ENCODE measurements at places on chromosomes 4 and X.

DNA sequence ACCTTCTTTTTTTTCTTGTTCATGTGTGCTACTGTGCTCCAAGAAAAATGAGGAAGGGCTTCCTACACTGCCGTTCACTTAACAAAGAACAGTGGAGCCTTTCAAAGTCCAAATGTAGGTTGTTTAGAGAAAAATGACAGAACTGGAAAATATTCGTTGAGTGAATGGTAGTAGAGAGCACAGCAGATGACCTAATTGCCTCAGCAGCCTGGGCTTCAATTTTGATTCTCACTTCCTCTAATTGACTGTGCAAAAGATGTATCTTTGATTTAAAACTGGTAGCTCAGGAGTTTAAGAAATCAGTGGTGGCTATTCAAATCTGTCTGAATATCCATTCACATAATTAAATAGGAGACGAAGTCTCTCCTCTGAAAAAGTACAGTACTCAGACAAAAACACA, 5.2 kb downstream of the NLGN4X start:
- DNase-seq: no peak

DNA sequence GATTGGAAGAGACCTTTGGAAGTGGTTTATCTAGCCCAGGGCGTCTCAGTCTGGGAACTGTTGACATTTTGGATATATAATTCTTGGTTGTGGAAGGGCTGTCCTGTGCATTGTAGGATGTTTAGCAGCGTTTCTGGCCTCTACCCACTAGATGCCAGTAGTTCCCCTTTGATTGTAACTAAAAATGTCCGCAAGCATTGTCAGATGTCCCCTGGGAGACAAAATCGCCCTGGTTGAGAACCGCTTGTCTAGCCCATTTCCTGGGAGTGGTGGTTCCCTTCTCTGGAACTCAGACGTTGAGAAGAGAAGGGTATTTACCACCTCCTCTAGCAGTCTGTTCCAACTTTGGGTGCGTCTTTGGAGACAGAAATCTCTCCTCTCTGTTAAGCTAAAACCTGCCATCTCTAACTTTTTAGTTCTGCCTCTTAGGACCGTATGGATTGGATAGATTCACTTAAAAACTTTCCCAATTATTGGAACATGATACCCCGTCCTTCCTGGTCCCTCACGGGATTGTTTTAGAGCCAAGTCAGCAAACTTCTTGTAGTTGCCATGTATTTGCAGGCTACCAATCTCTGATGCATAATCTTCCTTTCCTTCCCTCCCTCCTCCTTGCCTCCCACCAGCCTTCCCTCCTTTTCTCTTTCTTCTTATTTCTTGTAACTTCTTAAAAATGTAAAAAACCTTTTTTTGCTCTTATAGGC, 13.9 kb downstream of the TMEM165 start:
- no peak for DNase-seq

- no peak for DNase-seq
Measured at GRCh38 chr4:25875281-25875745, 12.5 kb upstream of the SEL1L3 start.

DNA sequence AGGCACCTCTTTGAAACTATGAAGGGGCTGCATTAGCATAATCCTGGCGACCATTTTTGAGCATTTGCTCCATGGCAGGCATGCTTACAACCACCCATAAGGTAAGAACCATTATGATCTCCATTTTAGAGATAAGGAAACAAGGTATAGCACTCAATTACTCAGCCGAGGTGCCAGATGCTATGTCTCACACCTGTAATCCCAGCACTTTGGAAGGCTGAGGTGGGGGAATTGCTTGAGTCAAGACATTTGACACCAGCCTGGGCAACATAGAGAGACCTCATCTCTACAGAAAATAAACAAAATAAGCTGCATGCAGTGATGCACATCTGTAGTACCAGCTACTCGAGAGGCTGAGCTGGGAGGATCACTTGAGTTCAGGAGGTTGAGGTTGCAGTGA, 43.6 kb downstream of the TIGD4 start:
- DNase-seq: no peak

DNA sequence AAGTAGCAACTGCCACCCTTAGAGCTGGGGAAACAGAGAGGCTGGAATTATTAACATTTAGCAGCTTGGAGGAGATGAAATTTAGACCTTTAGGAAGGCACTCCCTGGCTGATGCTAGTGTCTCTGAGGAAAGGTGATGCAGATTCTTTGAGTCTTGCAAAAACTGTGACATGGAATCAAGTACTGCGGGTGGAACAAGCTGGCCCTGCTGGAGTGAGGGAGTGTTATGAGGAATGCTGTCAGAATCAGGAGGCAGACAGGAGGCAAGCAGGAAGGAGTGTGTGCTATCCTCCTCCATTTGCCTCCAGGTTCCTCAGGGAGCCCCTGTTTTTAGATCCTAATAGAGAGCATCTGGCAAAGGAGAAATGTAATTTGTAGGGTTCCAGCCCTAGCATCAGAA, 391.7 kb upstream of the PITX2 start:
- DNase-seq: no peak

DNA sequence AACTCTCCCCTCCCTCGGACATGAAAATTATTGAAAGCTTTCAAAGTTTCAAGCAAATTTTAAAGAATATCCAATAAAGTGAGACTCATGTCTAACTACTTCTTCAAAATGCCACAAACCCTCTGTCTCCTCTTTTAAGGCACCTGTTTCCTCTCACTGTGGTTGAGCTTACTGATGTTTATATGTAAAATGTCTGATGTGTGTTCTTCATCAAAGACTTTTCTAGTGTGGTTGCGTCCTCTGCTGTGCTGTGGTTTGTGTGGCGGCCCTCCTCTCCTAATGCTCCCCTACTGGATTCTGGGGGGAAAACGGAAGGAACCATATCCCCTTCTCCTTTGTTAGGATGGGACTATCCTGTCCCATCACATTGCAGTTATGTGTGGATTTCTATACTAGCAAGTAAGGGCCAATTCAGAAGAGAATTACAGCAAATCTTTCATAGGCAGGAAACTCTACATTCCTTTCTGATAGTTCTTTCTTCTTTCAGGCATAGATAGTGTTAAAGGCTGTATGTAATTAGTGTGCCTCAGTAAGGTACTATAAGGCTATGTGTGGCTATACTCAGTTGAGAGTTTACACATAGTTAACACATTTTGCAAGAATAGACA, 221.0 kb upstream of the GPRIN3 start:
- DNase-seq: no peak

GRCh38 chrX:47420962-47421361, 50.6 kb downstream of the ZNF157 start:
- DNase-seq: no peak

DNA sequence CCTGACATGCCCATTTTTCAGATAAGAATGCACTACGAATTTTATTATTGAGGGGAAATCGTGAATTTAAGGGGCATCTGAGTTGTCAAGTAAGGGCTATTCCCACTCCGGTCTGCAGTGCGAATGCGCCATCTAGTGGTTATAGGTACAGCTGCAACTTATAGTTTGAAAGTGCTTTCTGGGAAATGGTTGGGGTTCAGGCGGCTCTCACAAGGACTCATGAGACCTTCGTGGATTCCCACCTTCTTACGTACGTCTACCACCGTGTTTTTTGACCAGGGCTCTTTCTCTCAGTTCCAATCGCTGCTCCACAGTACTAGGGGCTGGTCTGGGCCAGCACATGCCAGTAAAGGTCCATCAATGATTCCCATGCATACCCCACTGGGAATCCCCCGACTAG, 12.3 kb downstream of the MSL3 start:
- no peak for DNase-seq

- DNase-seq: no peak
Measured at GRCh38 chrX:42732506-42732905, 45.5 kb downstream of the PPP1R2C start.

- no peak for DNase-seq
Measured at GRCh38 chrX:30824275-30824674, 64.8 kb downstream of the TAB3 start.

Data from tibial nerve (tissue), 4 donors.